Fibroblast of the aortic adventitia (primary cell): ENCODE measurements at places on chromosomes 13 and 19. TPM values are rescaled to one million over a fixed set of nuclear protein-coding genes. Genes with fewer than 3 reads are reported as not detected.
A peak's percentile ranks its signal among the peaks of the same experiment; 100 is the strongest.

POSTN gene
- total RNA-seq, result 136 and 546 TPM in 2 replicates

CRTC1 gene
- 1.1 and 2.4 TPM in 2 replicates for total RNA-seq

FGF9 gene
- 0.18 and 2.5 TPM in 2 replicates for total RNA-seq

FCGBP gene
- under 0.01 and 0.33 TPM in 2 replicates for total RNA-seq

C19orf85 gene
- not detected in 2 replicates for total RNA-seq

DNA sequence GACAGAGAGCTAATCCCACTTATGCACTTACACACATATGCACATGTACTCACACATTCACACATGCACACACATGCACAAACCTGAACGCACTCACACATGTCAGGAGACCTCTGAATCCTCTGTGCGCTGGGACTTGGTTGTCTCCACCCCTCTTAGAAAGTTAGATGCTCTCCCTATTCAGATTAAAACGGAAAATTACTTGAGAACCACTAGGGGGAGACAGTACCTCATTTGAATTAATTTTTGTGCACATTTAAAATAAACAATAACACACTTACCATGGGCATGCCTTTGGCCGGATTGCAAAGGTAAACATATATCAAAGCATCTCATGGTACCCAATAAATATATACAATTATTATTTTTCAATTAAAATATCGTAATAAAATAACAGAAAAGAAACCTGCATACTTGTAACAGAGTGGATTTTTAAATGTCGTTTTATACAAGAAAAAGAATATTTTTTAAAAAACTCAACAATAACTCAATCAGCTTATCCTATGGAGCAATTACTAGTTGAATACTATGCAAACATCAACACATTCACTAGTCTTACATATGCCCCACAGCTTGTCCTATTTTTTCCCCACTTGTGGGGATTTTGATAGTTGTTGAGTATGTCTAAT, 9.5 kb upstream of the LILRB4 start:
- peak; percentile 24 for DNase-seq

GRCh38 chr13:44300895-44301638, 72.6 kb upstream of the SERP2 start:
- peak; percentile 77 for DNase-seq

APBA3 gene
- total RNA-seq, result 15.5 and 39.5 TPM in 2 replicates

DNA sequence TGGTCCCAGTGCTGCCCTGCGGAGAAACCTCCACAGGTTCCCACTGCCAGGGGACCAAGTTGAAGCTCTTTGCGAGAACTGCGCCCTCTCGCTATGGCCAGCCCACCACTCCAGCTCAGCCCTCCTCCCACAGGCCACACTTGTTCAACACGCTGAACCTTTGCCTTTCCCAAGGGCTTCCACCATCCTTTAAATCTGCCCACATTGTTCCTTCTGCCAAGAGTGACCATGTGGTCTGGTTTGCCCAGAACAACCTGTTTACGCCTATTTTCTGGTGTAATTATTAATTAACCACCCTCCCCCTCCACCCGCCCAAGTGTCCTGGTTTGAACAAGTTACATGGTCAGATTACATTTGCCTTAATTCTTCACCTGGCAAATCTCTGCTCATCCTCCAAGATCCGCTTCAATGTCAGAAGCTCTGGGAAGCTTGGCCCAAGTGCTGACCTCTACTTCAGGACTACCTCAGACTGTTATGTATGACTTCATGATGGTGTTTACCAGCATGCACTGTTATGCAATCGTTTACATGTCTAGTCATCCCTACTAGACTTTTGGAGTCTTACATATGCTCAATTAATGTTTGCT, 12.0 kb upstream of the USP12 start:
- no peak for DNase-seq

ZNF177 gene
- 1.1 and 8.9 TPM in 2 replicates for total RNA-seq

GRCh38 chr13:66859078-66859477, 371.1 kb downstream of the PCDH9 start:
- DNase-seq, result no peak

DNA sequence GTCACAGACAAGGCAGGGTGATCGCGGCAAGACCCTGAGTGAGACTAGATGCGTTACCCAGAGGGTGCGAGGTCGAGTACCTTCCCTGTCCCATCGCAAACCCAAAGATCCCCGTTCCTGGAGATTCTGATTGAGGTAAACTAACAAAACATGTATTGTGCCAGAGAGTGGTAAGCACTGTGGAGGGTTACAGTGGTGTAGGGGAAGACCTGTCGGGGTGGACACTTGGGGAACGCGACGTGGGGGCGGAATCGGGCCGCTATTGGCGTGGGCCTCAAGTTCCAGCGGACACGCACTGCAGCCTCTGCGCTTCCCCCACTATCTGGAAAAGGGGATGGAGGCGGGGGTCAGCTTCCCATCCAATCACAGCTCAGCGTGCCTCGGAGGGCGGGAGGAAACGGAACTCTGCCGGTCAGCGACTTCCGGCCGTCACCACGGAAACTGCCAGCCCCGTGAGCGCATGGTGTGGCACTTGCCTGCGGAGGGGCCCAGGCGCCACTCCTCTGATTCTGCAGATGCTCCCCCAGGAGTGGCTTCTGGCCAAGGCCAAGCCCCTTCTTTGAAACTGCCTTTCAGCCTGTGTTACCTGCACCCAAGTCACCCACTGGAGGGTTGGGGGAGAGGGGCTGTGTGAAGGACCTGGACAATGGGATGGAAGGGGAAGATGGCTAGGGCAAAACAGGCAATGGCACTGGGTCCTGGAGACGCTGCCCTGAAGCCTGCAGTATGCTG, 1.0 kb upstream of the UBE2M start:
- peak; percentile 90 for DNase-seq

DNA sequence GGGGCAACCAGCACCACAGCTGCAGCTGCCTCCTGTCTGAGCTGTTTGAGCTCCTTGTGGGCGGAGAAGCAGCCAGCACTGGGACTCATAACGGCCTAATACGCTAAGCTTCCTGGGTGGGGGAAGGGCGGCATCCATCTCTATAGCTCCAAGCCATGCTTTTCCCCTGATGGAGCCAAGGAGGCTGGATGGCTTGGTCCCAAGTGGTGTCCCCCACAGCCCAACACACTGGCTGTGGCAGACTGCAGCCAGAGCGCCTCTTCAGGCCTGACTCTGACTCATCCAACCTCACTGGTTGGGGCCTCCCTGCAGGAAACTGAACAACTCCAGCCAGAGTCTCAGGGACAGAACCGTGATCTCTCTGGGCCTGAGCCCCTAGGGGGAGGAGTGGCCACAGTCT, 537.3 kb downstream of the SUCLA2 start:
- DNase-seq, result peak; percentile 16

DNA sequence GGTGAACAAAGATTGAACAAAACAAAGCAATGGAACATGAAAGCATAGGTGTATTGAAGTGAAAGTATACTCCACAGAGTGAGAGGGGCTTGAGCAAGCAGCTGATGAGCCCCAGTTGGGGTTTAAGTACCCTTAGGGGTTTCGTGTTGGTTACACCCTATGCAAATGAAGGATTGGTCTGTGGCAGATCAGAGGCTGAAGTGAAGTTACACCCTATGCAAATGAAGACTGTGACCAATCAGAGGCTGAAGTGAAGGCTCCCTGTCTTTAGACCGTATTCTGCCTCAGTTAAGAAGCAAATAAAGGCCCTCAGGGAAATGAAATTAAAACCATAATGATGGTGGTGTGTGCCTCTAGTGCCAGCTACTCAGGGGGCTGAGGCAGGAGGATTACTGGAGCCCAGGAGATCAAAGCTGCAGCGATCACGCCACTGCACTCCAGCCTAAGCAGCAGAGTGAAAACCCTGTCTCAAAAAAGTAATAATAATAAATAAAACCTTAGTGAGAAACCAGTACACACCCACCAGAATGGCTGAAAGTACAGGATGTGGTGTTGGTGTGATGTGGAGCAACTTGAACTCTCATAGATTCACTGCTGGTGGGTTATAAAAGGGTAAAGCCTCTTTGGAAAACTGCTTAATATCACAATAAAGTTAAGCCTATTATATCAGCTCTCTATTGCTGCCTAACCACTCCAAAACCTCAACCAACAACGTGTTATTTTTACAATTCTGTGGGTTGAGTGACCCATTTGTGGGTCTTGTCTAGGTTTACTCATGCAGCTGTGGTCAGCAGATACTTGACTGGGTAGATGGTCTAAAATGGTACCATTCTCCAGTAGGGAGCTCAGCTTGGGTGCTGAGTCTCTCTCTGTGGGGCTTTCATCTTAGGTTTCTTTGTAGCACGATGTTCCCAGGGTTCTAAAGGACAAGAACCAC, 12.8 kb upstream of the UPF3A start:
- no peak for DNase-seq

GRCh38 chr19:13621413-13621812, 115.1 kb upstream of the CACNA1A start:
- DNase-seq, result peak; percentile 88

FFAR1 gene
- total RNA-seq, result not detected in 2 replicates

- DNase-seq, result no peak
Measured at GRCh38 chr19:38720559-38721236, 23.6 kb downstream of the CAPN12 start.

DKKL1 gene
- total RNA-seq, result 0.18 TPM in 1 of 2 replicates, not detected in the other

DNA sequence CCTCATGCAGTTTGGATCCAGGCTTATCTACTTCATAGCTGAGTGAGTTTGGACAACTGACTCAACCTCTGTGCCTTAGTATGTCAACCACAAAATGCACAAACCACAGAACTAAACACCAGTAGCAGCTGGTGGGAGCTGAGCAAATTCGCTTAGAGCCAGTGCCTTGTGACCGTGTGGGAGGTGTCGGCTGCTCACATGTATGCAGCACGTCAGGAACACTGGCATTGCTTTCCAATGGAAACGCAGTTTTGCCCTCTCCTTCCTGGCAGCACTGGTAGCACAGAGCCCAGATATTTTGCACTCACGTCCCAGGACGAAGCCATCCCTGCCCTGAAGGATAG, 8.3 kb upstream of the NTN5 start:
- peak; percentile 56 for DNase-seq

GRCh38 chr19:6210091-6210490, 69.7 kb downstream of the MLLT1 start:
- DNase-seq, result no peak

DNA sequence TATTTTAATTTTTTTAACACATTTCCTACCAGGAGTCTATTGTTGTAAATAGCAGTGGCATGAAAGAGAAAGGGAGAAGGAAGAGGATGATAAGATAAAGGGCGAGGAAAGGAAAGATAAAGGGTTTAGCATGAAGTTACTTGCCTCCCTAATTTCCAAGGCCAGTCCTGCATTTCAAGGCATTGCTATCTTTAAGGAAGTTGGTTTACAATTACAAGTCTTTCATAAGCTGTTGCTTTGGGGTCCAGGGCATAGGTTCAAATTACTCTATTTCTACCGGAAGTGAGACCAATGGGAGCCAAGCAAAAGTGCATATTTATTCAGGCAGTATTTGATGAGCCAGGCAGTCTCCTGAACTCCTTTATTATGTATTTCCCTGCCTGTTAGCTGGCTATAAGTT, 27.7 kb upstream of the UBL3 start:
- DNase-seq, result peak; percentile 41

DNA sequence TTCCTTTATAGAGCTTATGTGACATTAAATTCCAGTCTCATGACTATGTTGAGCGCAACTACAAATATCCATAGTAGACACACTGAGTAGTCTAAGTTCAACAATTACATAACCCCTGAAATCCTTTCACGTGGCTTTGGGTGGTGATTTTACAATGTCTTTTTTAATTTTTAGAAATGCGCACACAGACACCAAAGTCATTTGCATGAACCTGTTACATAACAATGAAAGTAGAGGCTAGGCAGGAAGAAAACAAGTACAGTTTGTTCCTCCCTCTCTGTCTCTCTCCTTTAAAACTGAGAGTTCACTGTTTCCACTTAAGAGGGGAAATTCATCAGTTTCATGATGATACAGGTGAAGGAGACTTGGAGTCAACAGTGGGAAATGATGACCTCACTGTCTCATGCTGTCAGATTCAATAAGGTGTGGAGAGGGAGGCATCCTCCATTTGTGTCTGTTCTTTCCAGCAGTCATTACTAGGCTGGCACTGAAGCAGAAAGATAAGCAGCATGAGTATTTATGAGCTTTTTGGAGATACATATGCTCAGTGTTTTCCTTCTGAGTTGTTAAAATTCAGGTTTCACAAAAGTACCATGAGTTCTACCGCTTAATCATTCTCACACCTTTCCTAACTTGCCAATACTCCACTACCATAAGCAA, 201.8 kb downstream of the LHFPL6 start:
- no peak for DNase-seq

DNA sequence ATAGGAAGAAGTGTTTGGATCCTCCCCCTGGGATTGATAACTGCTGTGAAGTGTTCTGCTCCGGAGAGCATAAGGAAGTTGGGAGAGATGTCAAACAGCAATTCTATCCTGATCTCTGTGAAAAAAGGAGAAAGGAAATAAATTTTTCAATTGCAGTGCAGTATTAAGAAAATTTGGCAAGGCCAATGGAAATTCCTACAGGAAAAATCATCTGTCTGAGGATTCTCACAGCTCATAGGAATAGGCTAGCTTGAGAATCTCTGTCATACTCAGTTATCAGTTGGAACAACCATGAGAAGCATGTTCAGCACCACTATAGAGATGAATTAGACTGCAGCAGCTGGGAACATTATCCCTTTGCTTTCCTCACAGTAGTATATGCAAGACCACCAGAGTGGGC, 1238.9 kb upstream of the MIR17HG start:
- DNase-seq, result no peak

TYROBP gene
- total RNA-seq, result not detected in 2 replicates

LILRA2 gene
- total RNA-seq, result not detected in 2 replicates

- no peak for DNase-seq
Measured at GRCh38 chr19:50943074-50943828, 9.6 kb downstream of the KLK5 start.

GRCh38 chr13:21556051-21556450, 47.9 kb downstream of the MICU2 start:
- DNase-seq, result no peak

DNA sequence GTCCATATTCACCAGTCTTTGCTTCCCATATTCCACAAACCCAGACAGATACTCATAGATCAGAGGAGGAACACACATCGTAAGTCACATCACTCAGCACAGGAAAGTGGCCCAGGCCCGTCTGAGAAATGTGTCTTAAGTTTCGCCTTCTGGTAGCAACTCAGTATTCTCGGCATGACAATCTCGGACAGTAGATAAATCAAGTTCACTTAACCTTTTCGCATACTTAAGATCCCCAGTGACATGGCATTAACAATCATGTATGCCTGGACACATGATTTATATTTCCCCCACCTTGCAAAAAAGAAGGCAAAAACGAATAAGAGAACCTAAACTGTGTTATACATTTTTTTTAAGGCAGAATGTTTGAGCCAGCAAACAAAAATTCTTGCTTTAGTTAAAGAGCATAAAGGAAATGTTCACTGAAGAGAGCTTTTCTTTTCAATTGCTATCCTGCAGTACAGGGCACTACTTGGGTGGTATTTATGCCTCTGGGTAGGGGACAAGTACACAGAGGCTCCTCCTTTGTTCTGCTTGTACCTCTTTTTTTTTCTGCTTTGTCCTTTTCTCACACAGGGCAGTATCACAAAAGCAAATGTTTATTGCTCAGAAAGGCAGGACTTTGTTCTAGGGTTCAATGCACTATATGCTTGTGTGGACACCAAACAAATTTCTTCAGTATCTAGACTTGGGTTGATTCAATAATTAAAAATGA, 360.6 kb downstream of the TDRD3 start:
- DNase-seq, result no peak

- no peak for DNase-seq
Measured at GRCh38 chr13:23146811-23147625, 33.8 kb upstream of the SGCG start.

GRCh38 chr13:50919277-50919676, 9.7 kb downstream of the RNASEH2B start:
- DNase-seq, result no peak

ZMYM5 gene
- 7.4 and 21.0 TPM in 2 replicates for total RNA-seq

GRCh38 chr13:83100237-83100636, 782.0 kb downstream of the SLITRK1 start:
- DNase-seq, result no peak

GRCh38 chr19:14369399-14370168, 11.7 kb upstream of the ADGRE5 start:
- peak; percentile 21 for DNase-seq
